ENCODE measurements at places on chromosomes 3 and 15.

DNA sequence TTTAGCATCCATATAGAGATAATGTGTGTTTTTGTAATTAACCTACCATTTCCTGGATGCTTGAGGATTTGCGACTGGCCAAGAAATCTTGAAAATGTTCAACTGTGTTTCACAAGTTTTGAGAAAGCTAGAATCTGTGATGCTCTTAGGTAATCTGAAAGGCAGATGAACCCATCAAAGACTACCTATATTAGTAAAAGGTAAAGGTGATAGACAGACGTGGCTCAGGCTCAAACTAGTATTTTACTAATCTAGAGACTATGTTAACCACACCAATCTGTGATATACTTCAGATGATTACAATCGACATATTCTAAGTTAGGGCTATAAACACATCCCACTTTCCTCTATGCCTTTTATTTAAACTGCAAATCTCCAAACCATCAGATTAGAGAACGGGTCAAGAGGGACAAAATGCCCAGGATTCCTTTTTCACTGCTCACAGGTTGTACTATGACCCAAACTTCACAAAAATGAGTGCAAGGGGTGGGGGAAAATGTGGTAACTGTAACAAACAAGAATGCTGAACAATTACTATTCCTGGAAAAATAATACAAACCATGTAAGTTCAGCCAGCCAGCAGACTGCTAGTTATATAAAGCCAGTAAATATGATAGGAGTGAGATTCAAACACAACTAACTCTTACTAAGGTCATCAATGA, 295.1 kb downstream of the FOXP1 start:
- DNase-seq: no peak

- DNase-seq: no peak
Measured at GRCh38 chr3:46406788-46407611, at the start of the genes CCR5AS and CCRL2. Gene CCR5AS (minus strand): TSS chr3:46407066. Gene CCRL2 (plus strand): TSS chr3:46407259. CDS start chr3:46408080, 821 bp downstream.

- no peak for DNase-seq
Measured at GRCh38 chr15:38549222-38549621, 15.4 kb downstream of the RASGRP1 start.

DNA sequence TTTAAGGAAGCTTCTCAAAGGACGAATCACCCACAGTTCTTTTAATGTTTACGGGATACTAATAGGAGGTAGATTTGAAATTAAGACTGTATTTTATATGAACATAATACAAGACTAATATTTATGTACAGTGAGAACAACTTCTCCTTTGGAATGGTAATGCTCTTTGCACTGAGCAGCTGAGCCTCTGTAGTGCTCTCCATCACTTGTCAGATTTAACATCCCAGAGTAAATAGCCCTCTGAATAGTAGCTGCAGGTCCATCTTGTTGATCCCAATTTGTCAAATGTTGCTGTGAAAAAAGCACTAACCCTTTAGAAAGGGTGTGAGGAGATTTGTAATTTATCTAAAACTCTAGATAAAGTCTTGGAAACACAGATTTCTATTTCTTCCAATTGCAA, 351.4 kb upstream of the KCNMB2 start:
- DNase-seq: peak; percentile 36

- DNase-seq: no peak
Measured at GRCh38 chr3:73791356-73791755, 166.6 kb upstream of the PDZRN3 start.

- DNase-seq: no peak
Measured at GRCh38 chr3:177317247-177317646, 120.0 kb upstream of the TBL1XR1 start.

GRCh38 chr3:30475038-30475808, 131.2 kb upstream of the TGFBR2 start:
- DNase-seq: no peak

DNA sequence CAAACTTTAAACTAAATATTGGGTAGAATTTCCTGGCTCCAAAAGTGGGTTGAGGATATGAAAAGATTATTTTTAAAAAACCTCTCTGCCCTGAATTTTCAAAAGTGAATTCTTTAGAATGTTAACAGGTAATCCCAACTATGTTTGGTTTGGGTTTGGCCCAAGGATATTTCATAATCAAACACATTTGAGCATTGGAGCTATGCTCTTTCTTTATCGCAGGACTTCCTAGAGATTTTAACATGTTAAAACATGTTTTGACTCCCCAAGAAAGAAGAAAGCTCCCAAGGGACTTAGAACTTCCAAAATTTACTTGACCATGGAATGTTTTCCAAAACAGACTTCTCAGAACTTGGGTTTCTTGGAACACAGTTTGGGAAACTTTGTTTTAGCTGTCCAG, 75.6 kb upstream of the SYNPR start:
- no peak for DNase-seq

GRCh38 chr3:188594139-188594538, 440.2 kb downstream of the LPP start:
- DNase-seq: no peak

- no peak for DNase-seq
Measured at GRCh38 chr3:170247875-170248274, 25.7 kb downstream of the PRKCI start.

DNA sequence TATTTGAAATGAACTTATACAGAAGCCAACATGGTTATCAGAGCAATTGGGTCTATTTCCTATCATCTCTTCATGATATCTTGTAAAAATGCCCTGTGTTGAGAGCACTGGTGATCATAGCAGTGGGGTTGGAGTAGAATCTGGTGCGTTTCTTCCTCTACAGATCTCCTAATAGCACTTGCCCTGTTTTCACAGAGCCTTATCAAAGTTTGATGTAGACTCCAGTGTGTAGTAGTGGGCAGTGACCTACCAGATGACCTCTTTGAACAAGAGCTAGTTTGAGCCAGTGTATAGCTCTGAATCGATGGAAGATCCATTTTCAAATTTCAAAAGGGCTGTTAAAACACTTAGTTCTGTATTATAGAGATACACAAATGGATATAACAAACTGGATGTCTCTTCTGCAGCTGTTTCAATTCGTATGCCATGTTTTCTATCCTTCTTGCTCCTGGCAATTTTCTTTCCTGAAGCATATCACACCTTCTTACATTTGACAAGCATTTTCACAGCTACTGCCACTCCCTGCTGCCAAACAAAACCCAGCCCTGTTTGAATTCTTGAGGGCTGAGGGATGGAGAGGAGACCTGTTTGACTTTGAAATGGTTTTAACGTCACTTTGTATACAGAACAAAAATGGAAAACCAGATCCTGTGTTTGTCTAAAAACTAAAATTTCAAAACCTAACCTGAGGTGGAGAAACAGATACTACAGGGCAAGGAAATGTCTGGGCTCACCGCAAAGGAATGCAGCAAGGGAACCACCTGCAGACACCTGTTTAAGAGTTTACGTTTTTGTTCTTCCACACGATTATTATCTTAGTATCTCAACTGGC, 354.5 kb upstream of the TPRG1 start:
- no peak for DNase-seq

DNA sequence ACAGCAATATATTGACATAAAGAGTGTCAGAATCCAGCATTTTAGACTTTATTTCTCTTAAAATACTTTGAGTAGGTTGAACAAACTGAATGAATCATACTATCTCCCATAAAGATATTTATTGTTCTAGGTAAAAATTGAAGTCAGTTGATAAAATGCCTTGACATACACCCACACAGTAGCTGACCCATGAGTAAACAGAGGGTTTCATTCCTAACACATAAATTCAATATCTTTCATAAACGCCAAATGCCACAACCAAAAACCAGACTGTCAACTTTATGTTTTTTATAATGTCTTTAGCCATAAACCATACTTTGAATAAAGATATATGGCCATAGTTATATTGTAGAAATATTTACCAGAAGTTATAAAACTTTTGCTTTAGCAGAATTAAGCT, 742.4 kb downstream of the NAALADL2 start:
- no peak for DNase-seq

- peak; percentile 28 for DNase-seq
Measured at GRCh38 chr3:111859061-111859973, at the start of gene PHLDB2. Gene PHLDB2 (plus strand): TSS chr3:111859265. CDS start chr3:111884078, 24,813 bp downstream.

- DNase-seq: no peak
Measured at GRCh38 chr15:97076011-97076410, 745.5 kb downstream of the NR2F2 start.

GRCh38 chr3:61841111-61841845, 279.9 kb downstream of the PTPRG start:
- no peak for DNase-seq

DNA sequence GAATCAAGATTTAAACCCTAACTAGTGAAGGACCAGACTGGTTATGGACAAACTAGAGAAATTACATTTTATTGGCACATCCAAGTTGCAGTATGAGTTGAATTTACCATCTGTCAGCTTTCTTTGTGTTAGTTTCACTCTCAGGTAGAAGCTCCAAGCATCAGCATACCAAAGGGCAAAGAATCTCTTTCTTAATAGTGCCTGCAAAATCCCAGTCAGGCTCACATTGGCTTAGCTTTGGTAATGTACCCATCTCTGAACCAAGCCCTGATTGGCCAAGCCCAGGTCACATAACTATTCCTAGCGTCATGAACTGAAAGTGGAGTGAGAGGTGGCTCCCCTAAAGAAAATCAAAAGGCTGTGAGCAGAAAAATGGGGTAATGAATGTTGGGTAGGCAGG, 66.9 kb downstream of the CCNL1 start:
- no peak for DNase-seq

DNA sequence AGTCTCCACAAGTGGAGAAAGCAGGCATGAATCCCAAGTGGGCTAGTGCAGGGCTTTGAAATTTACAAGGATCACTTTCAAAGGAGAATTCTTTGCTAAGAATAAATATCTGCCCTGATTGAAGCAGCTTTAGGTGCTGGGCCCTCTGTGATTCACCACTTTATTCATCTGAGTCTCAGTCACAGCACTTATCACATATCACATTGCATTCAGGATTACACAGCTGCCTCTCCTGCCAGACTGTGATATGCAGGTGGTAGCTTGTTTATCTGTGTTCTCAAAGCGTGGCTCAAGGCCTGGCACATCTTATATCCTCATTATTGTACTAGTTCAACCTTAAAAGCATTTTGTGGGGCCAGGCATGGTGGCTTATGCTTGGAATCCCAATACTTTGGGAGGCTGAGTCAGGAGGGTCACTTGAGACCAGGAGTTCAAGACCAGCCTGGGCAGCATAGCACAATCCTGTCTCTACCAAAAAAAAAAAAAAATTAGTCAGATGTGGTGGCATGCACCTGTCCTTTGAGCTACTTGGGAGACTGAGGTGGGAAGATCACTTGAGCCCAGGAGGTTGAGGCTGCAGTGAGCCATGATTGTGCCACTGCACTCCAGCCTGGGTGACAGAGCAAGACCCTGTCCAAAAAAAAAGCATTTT, 156.9 kb upstream of the EIF1B start:
- peak; percentile 90 for DNase-seq

DNA sequence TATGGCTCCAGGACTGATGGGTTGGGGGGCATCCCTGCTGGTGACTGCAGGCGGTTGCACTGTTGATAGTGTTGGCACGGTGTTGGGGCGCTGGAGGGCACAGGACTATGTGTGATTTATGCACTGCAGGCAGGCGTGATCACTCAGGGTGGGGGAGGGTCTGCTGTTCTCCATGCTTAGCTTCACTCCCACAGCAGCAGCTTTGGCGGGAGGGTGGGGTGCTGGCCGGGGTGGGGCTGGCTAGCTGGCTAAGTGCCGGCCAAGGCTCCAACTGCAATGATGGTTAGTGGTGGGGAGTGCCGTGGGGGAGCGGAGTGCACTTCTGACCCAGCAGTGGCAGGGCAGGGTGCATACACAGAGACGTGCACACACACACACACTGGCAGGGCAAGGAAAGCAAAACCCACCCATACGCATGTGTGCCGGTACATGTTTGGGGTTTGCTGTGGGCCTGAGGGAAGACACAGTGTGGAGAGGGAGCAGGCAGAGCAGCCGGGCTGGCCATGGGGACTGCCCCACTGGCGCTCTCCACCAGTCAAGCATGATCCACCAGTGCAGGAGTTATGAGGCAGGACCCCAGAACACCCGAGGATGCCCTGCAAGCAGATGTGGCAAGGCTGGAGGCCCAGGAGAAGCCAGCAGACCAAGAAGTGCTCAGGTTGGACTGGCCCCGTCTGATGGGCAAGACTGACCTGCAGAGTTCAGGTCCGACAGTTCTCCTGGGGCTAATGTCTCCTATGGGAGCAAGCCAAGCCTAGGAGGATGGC, 16.5 kb upstream of the FGF7 start:
- DNase-seq: no peak

DNA sequence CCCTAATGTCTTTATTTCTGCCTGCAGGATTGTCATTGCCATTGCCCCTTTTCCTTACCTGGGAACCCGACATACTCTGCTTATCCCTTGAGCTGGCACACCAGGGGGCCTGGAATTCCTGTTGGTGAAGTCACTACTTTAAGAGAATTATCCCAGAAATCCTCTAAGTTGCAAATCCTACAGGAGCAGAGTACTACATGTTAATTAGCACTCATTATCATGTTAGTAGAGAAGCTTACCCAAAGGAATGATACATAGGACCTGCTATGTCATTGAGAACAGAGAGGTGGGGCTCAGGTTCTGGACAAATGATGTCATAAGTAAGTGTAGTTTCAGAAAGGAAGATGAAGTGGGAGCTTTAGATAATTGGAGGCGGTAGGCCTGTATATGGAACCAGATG, 27.4 kb downstream of the SCG5 start:
- no peak for DNase-seq

GRCh38 chr3:52119099-52119498, 35.1 kb downstream of the POC1A start:
- no peak for DNase-seq

DNA sequence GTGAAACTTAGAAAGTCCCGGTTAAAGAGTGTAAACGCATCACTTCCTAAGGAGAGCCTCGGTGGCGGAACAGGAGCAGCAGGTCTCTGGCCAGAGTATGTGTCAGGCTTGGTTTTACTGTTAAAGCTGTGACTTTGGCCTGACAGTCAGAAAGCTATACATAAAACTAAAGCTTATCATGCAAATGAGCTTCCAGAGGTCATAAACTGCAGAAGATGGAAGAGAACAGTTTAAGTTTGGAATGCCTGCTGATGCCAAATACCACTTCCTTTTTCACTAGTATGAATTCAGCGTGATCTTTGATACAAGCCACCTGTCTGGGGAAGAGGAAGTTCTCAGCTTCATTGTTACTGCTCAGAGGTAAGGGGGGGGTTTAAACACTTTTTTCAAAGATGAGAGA, 125.1 kb upstream of the CTDSPL start:
- no peak for DNase-seq

- DNase-seq: no peak
Measured at GRCh38 chr3:152295806-152296205, 27.1 kb downstream of the MBNL1 start.

DNA sequence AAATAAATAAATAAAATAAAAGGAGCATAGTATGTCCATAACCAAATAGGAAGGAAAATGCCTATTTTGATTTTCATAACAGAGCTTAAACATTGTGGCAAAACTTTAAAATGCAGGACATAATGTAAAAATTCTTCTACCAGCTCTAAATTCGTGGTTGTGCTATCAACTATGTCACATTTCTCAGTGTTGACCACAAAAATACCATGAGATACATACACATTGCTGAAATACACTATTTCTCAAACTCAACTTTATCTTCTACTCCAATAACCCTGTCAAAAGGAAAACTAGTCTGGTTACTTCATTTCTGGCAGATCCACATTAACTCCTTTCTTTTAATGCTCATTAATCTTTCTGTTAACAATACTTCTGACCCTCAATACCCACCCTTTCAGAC, 523.2 kb downstream of the FHIT start:
- DNase-seq: no peak
